NCI-H1105 treated with DMSO at 0.1 percent for 48 hours (cell line): ENCODE measurements at places on chromosomes 2 and 18.

- no peak for DNase-seq
Measured at GRCh38 chr2:1130922-1131321, 180.3 kb downstream of the SNTG2 start.

DNA sequence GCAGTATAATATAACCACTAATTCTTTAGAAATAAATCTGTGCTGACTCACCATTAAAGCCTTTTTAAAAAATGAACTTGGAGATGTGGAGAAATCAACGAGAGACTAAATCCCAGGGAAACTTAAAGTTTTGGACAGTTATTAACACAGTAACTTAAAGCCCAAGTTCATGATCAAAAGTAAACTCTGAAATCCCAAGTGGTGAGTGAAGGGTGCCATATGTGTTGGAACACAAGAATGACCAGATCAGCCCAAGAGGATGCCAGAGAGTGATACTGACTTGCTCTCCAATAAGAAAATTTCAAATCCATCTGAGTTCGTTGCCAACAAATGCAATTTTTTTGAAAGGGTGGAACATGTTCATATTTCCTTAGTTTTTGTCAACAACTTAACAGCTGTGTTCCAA, 838.1 kb upstream of the ACVR2A start:
- DNase-seq: no peak

DNA sequence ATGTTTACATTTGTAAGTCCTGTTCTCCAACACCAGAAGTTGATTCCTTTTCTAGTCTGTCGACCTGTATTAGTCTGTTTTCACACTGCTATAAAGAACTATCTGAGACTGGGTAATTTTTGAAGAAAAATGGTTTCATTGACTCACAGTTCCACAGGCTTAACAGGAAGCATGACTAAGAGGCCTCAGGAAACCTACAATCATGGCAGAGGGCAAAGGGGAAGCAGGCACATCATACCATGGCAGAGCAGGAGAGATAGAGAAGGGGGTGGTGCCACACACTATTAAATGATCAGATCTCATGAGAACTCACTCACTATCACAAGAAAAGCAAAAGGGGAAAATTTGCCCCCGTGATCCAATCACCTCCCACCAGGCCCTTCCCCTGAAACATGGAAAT, 112.8 kb upstream of the MAP3K20 start:
- DNase-seq: no peak

GRCh38 chr2:43376523-43377198, 150.3 kb upstream of the ZFP36L2 start:
- no peak for DNase-seq

GRCh38 chr18:10486362-10486761, 31.9 kb downstream of the APCDD1 start:
- no peak for DNase-seq

GRCh38 chr2:102439065-102439695, 16.2 kb downstream of the IL18RAP start:
- DNase-seq: no peak

- DNase-seq: no peak
Measured at GRCh38 chr2:7450833-7451190, 533.6 kb downstream of the RNF144A start.

GRCh38 chr2:60966507-60967405, 50.8 kb upstream of the PEX13 start:
- DNase-seq: no peak

- no peak for DNase-seq
Measured at GRCh38 chr2:85472261-85472660, 53.7 kb downstream of the SH2D6 start.

DNA sequence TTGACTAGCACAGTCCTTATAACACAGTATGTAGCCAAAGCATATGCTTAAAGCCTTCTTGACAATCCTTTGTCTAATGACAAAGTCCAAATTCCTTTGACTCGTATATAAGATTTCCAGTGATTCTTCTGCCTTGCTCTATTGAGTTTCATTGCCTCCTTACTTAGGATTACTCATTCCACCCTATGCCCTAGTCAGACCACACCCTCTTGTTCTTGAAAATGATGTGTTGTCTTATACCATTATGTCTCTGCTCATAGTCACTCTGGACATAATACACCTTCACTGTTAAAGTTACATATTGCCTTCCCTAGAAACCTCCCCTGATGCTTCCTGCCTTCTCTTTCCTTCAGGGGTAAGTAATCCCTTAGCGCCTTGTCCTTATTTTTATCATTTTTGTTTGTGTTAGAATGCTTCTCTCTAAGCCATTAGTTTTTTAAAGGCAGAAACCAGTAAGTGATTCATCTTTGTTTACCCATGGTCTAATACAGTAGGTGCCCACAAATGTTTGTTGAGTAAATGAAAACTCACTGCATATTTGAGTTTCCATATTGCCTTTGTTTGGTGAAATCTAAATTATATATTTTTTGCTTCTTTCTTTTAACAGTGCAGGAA, 19.3 kb downstream of the GPD2 start:
- DNase-seq: no peak

DNA sequence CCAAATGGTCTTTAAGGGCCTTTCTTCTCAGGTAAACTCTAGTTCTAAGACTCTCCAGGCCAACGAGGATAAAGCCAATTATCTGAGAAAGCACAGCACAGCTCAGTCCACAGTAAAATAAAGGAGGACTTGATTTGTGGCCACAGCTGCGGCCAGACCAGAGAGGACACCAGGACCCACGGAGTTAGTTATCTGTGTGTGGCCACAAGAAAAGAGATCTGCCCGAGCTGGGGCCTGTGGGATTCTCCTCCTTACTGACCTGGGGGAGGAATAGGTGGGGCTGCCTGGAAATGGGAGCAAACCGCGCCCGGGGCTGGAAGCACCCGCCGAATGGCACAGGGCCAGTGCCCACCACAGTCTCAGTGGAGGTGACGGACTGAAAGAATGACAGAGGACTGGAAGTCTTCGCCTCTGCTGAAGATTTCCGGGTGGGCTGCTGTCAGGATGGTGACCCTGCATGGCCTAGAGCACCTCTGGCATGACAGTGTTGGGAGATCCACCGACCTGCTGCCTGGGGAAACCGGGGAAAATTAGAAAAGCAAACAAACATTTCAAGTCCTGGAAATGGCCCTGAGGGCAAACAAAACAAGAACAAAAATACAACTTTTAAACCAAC, 13.3 kb downstream of the PROC start:
- no peak for DNase-seq

DNA sequence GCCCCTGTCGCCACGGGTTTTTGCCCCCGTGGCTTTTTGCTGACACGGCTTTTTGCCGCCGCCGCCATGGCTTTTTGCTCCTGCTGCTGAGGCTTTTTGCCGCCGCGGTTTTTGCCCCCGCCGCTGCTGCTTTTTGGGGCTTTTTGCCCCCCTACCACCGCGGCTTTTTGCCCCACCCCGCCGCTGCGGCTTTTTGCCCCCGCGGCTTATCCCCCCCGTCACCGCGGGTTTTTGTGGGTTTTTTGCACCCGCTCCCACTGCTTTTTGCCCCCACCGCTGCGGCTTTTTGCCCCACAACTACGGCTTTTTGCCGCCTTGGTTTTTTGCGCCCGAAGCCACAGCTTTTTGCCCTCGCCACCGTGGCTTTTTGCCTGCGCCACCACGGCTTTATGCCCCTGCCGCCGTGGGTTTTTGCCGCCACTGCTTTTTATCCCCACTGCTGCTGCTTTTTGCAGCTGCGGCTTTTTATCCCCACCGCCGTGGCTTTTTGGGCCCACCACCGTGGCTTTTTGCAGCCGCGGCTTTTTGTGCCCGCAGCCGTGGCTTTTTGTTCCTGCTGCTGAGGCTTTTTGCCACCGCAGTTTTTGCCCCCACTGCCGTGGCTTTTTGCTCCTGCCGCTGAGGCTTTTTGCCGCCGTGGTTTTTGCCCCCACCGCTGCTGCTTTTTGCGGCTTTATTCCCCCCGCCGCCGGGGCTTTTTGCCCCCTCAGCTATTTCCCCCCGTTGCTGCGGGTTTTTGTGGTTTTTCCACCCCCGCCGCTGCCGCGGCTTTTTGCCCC, 2798.0 kb upstream of the TEKT4 start:
- DNase-seq: no peak

- DNase-seq: no peak
Measured at GRCh38 chr2:184769686-184770085, 171.4 kb downstream of the ZNF804A start.

DNA sequence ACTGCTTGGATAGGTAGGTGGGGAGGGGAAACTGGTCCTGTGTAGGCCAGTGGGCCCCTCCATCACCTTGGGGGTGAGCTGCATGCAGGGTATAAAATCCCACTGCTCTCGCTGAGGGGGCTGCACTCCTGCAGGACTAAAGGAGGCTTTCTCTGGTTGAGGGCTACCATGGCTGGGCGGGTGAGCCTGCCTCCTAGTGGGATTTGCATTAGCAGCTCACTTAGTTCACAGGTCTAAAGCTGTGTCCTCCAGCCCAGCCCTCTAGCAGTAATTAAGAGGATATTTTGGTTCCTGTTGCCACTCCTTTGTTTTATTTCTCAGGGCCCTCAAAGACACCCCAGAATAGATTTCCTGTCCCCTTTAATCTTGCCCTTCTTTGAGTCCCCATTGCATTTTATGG, 24.6 kb downstream of the TMEM127 start:
- no peak for DNase-seq

DNA sequence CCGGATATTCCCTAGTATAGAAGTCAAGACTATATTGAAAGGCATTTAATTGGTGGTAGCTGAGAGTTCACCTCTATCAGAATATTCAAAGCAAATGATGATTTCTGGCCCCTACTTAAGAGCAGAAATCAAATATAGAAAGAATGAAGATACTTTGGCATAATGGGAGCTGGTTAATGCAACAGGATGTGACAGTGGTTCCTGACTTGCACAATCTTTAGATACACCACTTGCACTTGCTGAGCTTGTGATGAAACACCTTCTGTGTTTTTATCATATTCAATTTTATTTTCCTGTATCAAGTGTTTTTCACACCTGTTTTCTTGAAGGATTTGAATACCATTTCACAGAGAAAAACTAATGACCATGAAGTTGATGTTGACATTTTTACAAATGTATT, 124.1 kb upstream of the CDH19 start:
- no peak for DNase-seq

GRCh38 chr2:191264647-191265081, 19.5 kb downstream of the MYO1B start:
- DNase-seq: no peak

GRCh38 chr18:55543130-55543704, 44.8 kb downstream of the TCF4 start:
- DNase-seq: no peak

DNA sequence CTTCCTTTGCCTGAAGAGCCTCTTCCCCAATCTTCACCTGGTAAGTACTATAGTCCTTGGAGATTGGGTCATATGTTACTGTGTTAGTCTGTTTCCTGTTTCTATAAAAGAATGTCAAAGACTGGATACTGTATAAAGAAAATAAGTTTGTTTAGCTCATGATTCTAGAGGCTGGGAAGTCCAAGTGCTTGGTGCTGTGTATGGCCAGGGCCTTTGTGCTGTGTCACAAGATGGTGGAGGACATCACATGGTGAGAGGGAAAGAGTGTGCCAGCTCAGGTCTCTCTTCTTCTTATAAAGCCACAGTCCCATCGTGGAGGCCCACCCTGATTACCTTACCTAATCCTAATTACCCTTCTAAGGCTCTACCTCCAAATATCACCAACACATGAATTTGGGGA, 20.9 kb downstream of the ARHGAP28 start:
- DNase-seq: no peak

DNA sequence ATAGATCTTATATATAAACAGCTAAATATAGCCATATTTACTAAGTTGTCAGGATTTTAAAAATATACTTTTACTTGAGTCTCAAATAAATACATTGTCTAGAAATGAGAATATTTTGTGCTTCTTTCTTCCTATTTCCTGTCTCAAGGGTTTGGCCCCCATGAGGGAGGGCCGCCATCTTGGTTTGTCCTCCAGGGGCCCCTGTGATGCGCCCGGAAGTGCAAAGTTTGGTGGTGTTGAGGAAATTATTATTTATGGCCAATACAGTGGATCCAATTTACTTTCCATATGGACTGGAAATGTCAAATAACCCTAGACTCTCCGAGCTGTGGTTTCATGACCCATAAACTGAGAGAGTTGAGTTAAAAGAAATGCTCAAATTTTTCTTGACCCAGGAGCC, 104.7 kb upstream of the OTOS start:
- DNase-seq: no peak
